ENCODE measurements at places on chromosomes 7 and 10.
A peak's percentile ranks its signal among the peaks of the same experiment; 100 is the strongest.

- H3K27ac ChIP-seq = no peak overlapping the region
- H3K36me3 ChIP-seq = no peaks in the 10 kb centered on the region
- H3K27me3 ChIP-seq = no peaks in the 10 kb centered on the region
- no peak overlapping the region for H3K4me3 ChIP-seq
- DNase-seq = peak; percentile 50
Measured at GRCh38 chr10:9331583-9332008, 1277.1 kb downstream of the GATA3 start.

DNA sequence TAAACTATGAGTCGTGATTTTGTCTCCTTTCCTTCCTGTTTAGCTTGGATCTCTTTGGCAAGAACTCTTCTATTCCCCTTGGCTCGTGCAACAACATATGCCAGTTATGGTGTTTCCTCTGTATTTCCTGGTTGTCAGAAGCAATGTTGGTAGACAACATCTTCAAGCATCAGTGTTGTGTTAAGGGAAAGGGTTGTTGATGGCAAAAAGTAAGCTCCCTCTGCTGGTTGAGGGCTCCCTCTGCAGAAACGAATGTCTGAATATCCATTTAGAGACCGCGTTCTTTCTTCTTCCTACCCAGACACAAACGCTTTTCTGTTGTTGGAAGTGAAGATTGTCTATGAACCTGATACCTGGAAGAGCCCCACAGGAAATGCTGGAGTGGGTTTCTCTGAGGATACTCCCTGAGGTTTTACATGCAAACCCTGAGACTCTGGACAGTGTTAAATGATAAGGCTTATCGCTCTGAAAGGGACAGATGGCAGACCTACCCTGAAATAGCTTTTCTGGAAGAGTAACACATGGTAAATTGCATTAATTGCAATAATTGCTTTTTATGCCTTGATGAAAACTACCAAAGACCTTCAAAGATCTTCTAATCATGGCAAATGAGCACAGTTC lies 23.5 kb upstream of the C1QL3 start:
- no peaks in the 10 kb centered on the region for H3K36me3 ChIP-seq
- peaks cover 5% of the 10 kb centered on the region for H3K4me1 ChIP-seq
- DNase-seq = peak; percentile 48
- no peak overlapping the region for H3K27ac ChIP-seq
- H3K27me3 ChIP-seq = peaks cover 11% of the 10 kb centered on the region
- H3K4me3 ChIP-seq = no peak overlapping the region

DNA sequence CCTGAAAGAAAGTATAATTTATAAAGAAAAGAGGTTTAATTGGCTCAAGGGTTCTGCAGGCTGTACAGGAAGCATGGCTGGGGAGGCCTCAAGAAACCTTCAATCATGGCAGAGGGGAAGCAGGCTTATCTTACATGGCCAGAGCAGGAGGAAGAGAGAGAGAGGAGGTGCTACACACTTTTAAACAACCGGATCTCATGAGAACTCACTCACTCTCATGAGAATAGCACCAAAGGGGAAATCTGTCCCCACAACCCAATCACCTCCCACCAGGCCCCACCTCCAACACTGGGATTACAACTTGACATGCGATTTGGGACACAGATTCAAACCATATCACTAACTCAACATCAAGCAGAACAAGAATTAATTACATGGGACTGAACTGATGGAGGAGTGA lies 6.9 kb upstream of the ZNF485 start:
- no peak overlapping the region for H3K27ac ChIP-seq
- no peak overlapping the region for H3K4me3 ChIP-seq
- H3K27me3 ChIP-seq = no peaks in the 10 kb centered on the region
- no peak for DNase-seq

- no peak overlapping the region for H3K4me3 ChIP-seq
- no peak overlapping the region for H3K27ac ChIP-seq
- no peak for DNase-seq
- H3K36me3 ChIP-seq = no peaks in the 10 kb centered on the region
- no peaks in the 10 kb centered on the region for H3K27me3 ChIP-seq
Measured at GRCh38 chr7:11754123-11754522, 77.9 kb downstream of the THSD7A start.

GRCh38 chr7:88279323-88279722 lies 27.4 kb downstream of the STEAP4 start:
- no peak overlapping the region for H3K4me3 ChIP-seq
- H3K27me3 ChIP-seq = no peaks in the 10 kb centered on the region
- peaks cover 8% of the 10 kb centered on the region for H3K4me1 ChIP-seq
- H3K36me3 ChIP-seq = no peaks in the 10 kb centered on the region
- no peak overlapping the region for H3K27ac ChIP-seq
- no peak for DNase-seq

DNA sequence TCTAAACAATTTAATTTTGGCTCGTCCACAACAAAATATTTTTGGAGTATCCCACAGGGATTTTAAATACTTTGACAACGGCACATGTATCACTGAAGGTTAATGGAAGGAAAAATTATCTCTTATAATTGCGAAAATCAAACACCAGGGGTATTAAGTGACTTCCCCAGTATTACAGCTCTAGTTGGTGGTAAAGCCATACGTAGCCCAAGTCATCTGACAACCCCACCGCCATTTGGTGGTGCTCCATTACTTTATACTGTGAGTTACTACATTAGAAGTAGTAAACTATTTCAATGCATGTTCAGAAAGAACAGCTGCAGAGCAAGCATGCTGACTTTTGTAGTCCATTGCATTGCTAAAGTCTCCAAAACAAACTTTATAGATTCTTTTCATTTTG lies 179.7 kb downstream of the HGF start:
- no peak overlapping the region for H3K4me3 ChIP-seq
- no peaks in the 10 kb centered on the region for H3K36me3 ChIP-seq
- no peak for DNase-seq
- no peak overlapping the region for H3K27ac ChIP-seq

DNA sequence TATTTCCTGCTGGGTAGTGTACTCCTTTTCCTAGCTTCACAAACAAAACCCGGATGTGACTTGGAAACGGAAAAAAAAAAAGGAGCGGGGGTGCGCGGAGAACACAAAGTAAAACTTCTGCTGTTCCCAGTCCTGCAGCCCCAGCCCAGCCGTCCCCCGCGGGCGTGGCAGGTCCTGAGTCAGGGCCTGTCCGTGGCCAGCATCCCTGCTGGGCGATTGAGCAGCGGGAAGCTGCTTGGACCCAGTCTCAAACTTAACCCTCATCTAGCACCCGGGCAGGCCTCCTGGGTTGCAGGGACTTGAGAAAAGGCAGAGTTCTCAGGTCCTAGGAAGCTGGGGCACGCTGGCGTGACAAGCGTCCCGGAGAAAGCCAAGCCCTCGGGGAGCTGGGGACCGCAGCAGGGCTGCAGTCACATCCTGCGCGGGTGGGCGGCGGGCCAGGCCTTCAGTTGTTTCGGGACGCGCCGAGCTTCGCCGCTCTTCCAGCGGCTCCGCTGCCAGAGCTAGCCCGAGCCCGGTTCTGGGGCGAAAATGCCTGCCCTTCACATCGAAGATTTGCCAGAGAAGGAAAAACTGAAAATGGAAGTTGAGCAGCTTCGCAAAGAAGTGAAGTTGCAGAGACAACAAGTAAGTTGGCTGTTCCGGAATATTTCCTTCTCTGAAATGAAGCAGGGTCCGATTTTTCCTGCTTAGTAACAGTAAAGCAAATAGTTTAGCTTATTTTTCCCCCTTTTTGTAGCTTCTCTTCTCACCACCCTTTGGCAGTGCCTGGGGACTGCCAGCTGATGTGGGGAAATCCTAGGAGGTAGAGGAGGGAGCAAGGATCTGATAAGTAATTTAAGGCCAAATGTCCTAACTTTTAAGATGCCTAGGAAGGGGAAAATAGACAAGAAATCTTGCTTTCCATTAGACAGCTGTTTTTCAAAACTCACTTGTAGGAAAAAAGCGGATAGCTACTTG lies at the start of gene GNG11:
TSS of gene GNG11 (plus strand) at position 129 of the 960 bp plus-strand sequence. CDS start at position 532, 403 bp downstream.
- DNase-seq = peak; percentile 72
- peaks cover 8% of the 10 kb centered on the region for H3K4me1 ChIP-seq
- no peaks in the 10 kb centered on the region for H3K27me3 ChIP-seq
- H3K27ac ChIP-seq = peak within 1 kb of the TSS; percentile 75

DNA sequence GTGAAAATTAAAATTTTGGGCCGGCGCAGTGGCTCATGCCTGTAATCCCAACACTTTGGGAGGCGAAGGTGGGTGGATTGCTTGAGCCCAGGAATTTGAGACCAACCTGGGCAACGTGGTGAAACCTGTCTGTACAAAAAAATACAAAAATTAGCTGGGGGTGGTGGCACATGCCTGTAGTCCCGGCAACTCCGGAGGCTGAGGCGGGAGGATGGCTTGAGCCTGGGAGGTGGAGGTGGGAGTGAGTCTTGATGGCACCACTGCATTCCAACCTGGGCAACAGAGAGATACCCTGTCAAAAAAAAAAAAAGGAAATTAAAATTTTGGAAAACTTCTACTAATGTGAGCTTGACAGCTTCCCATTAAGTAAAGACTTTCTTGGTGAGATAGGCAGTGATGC lies 3.1 kb downstream of the SRRT start:
- H3K4me3 ChIP-seq = no peak overlapping the region
- no peak for DNase-seq
- peaks cover 25% of the 10 kb centered on the region for H3K4me1 ChIP-seq
- peak overlapping the region; percentile 66 for H3K27ac ChIP-seq

- no peak overlapping the region for H3K4me3 ChIP-seq
- H3K4me1 ChIP-seq = peaks cover 13% of the 10 kb centered on the region
- H3K27me3 ChIP-seq = no peaks in the 10 kb centered on the region
- no peaks in the 10 kb centered on the region for H3K36me3 ChIP-seq
Measured at GRCh38 chr10:77274046-77274795, 363.4 kb downstream of the KCNMA1 start.

DNA sequence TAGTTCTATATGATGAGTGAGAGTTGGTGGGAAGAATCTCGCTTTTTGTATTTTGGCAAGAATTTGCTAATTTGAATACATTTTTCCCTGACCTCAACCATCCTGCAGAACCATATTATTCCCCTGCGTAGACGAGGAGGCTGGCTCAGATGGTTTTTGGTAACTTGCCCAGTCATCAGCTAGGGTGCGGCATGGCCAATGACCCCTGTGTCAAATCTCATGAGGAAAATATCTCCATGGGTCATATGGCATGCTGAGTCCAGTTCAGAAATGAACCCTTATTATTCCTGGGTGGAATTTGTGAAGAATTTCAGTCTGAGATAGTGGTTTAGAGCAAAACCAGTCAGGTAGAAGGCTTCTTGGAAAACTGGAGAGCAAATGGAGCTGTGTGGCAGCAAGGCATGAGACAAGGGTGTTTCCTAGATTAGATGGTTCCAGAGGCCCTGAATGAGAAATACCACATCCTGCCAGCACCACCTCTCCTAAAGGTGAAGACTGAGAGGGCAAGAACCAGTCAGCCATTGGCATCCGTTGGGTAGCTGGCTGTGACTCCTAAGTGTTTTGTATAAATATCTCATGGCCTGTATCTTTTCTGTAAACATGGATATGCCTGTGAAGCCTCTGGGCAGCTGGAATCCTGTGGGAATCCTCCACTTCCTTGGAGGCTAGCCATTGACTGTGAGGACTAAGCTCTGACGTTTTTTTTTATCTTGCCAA lies 5.8 kb upstream of the UPP1 start:
- peaks cover 50% of the 10 kb centered on the region for H3K4me1 ChIP-seq
- no peaks in the 10 kb centered on the region for H3K27me3 ChIP-seq

GRCh38 chr10:50367732-50368131 lies 116.4 kb upstream of the ASAH2 start:
- no peak overlapping the region for H3K4me3 ChIP-seq
- H3K4me1 ChIP-seq = peaks cover 8% of the 10 kb centered on the region
- no peaks in the 10 kb centered on the region for H3K27me3 ChIP-seq
- H3K36me3 ChIP-seq = peaks cover 24% of the 10 kb centered on the region

DNA sequence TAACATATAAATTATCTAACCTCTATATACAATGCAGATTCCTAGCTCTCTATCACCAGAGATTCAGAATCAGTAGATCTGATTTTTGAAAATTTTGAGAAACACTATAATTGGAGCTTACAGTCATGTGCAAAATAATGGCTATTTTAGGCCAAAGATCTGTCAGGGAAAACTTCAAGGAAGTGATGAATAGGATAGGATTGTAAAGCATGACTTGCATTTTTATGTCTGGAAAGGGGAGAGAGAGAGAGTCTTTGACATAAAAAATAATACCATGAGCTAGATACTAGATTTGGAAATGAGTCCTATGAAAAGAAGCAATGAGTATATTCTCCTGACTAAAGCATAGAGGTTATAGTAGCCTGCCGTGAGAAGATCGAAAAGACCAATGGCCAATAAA lies 181.1 kb downstream of the SDHAF3 start:
- H3K36me3 ChIP-seq = no peaks in the 10 kb centered on the region
- H3K4me3 ChIP-seq = no peak overlapping the region
- H3K27ac ChIP-seq = no peak overlapping the region
- no peaks in the 10 kb centered on the region for H3K4me1 ChIP-seq

- no peak for DNase-seq
- H3K27ac ChIP-seq = no peak overlapping the region
- no peaks in the 10 kb centered on the region for H3K27me3 ChIP-seq
Measured at GRCh38 chr10:3687510-3688081, 97.4 kb downstream of the KLF6 start.

DNA sequence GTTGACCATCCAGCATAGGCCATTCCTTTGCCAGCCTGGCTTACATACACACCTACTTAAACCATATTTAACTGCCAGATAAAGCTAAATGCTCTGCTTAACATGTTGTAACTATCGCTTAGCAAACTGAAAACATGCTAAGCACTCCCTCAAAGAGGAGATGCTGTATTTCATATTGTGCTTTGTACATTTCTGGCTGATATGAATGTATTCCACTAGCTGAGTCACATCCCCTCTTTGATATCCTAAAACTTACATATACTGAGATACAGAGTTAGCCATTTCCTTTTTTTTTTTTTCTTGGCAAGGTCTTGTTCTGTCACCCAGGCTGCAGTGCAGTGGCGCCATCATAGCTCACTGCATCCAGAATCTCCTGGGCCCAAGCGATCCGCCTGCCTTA lies 99.4 kb downstream of the TPST1 start:
- no peak overlapping the region for H3K27ac ChIP-seq
- H3K4me3 ChIP-seq = no peak overlapping the region
